CD4-positive, alpha-beta T cell treated with Interleukin-1 beta for 1 hour (primary cell): ENCODE measurements at places on chromosomes 3 and 15.

DNA sequence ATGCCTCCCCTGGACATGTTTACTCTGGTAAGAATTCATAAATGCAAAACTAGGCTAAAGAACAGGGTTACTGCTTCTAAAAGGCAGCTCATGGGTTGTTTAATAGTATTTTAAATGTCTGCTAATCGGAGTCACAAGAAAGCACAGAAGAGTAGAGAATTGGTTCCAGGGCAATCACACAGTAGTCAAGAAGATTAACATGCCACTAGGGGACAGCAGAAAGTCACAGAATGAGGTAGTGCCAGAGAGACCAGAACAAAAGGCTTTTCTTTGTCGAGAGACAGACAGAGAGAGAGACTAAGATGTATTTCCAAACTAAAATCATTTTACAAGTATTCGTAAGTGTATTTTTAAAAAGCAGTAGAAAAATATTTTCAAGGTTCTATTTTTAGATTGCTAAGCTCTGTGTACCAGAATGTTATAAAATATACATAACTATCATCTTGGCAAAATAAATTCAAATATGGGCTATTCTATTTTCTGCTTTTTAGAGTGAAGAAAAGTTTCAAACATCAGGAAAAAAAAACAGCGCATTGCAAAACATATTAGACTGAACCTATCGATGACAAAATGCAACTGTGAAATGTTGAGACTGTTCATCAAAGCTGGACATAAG, 78.3 kb upstream of the CDIN1 start:
- no peak for DNase-seq

- no peak for DNase-seq
Measured at GRCh38 chr3:192831111-192831644, 86.5 kb downstream of the MB21D2 start.

GRCh38 chr15:59307165-59307537, 65.5 kb downstream of the MYO1E start:
- DNase-seq: no peak

DNA sequence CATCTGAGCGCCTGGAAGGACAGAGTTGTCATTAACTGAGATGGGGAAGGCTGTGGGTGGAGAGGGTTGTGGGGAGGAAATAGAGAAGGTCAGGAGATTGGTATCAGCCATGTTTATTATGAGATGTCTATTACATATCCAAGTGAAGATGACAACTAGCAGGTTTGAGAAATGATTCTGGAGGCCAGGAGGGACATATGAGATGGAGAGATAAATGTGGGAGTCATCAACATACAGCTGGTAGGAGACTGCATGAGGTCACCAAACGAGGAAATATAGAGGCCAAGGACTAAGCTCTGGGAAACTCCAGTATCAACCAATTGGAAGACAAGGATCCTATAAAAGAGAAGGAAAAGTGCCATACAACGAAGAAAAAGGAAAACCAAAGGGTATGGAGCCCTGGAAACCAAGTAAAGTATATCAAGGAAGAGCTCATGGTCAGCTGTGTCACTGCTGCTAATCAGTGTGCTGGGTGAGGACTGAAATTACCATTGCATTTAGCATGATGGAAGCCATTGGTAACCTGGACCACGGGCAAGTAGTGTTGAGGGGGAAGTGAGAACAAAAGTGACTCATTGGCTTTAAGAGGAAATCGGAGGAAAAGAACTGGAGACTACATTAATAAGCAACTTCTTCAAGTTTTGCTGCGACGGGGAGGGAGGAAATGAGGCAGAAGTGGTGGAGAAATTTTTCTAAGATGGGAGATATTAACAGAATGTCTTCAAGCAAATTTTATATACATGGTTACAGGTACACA, 14.0 kb upstream of the UACA start:
- no peak for DNase-seq

DNA sequence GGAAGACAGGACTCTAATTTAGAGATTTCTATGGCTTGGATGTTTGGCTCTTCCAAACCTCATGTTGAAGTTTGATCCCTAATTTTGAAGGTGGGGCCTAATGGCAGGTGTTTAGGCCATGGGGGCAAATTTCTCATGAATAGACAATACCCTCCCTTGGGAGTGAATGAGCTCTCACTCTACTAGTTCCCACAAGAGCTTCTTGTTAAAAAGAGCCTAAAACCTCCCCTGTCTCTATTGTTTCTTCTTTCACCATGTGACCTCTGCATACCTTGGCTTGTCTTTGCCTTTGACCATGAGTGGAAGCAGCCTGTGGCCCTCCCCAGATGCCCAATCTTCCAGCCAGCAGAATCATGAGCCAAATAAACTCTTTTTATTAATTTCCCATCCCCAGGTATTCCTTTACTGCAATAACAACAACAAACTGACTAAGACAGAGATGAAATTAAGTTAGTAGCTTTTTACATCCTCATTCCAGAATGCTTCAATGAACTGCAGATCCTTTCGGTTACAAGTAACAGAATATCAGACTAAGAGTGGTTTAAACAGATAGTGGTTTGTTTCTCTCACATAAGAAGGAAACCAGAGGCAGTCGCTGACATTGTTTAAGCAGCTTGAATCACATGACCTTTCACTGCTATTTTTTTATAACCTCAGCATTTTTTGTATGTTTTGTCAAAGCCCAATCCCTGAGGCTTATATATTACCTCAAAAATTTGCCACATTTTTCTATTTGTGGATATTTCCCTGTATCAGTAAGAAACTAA, 1013.3 kb upstream of the SEMA6D start:
- DNase-seq: no peak

DNA sequence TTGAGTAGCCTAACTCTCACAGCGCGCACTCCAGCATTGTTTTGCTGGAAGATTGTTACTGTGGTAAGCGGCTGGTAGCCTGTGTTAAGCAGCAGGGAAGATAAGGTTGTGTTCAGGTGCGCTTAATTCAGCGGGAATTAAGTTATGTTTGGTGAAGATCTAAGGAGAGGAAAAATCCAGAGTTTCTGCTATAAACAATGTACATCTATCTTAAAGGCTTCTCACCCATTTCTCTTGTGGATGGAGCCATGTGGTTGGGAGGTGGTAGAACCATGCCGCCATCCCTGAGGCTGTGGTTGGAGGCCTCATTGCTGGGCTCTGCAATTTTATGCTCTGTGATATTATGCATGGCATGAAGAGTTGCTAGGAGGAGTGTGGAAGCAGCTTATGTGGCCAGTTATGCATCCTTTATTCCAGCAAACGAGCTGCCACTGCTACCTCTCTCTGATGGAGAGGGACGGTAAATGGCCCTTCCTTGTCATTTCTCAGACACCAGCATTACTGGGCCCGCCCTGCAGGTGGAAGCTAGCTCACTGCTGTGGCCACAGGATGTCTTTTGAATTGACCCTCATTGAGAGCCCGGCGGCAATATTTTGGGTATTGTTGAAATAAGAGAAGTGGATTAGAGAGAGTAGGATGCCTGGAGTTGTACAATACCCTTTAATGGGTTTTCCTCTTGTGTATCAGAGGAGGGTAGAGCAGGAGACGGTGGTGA, 1.3 kb downstream of the MINAR1 start:
- no peak for DNase-seq

- no peak for DNase-seq
Measured at GRCh38 chr3:146156095-146156494, 4.9 kb downstream of the PLOD2 start.
